ENCODE measurements at places on chromosomes 7 and 10.

DNA sequence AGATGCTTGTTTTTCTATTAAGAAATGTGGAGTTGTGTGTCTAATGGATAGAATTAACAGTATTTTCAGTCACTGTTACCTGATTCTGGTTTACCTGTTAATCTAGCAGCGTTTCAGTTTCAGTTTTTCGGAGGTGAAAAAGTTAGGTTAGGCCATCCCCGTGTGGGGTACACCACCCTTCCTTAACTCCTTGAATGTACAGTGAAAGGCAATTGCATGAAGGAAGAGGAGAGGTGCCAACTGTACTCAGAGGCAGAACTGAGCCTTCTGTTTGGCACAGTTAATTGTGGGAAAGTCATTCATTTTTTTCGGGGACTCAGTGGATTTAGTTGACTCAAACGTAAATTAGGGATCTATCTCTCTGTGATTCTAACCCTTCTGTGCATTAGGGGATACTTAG, 35.5 kb downstream of the RPA3 start:
- no peak for DNase-seq

DNA sequence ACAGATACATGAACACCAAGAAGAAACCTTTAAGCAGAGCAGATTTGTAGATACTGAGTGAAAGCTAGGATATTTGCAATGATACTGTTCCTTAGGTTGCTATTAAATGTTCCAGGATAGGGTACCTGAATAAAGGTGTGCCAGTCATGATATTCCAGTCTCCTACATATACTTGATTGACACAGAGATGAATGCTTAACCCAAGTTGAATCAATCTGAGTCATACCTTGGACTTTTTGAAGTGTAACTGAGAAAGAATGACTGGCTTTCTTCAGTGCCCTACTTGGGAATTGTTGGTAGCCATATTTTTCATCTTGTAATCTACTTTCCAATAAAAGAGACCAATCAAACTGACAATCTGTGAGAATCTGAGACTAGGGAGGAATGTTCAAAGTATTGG, 805.7 kb upstream of the GHITM start:
- DNase-seq, result no peak

GRCh38 chr10:31263903-31264302, 55.1 kb upstream of the ZEB1 start:
- no peak for DNase-seq

DNA sequence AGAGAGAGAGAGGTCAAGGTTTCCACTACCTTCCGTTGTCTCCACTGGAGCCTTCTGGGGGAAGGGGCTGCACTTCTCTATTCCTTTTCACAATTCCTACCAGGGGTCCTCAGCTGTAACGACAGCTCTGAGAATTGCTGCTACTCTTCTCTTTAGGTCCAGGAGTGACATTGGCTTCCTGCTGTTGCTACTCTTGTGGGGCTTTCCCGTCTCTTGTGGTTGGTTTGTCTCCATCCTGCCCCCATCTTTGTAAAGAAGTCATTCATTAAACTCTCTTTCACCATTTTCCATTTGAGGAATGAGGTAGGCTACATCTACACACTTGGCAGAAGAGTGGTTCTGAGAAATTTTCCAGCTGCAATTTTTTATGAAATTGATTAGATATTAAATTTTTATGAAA, 238.8 kb upstream of the LYZL1 start:
- DNase-seq, result no peak

DNA sequence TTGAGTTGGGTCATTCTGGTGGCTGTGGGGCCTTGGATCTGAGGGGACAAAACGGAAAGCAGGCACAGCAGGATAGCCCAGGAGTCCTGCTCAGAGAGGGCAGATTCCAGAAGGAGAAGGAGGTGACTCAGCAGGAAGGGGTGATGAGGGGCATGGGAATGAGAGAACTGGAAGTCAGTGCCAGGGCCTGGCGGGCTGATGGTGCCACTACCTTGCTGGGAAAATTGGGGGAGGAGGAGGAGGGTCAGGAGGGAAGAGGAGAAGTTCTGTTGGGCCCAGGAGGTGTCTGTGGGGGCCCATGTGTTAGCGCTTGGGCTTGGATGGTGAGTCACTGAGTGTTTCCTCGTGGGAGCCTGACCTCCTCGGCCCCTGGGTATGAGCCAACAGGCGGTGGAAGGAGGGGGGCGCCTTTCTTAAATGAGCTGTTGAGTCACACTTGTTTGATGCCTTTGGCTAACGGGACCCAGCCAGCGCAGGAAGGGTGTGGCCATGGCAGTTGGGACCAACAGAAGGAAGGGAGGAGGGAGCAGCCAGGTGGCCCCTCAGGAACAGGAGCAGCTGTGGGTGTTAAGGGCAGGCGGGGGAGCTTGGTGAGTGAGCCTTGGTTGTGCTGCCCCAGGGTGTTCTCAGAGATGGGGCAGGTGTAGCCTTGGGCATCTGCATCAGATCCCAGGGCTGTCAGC, 130.0 kb upstream of the BTBD16 start:
- peak; percentile 98 for DNase-seq

DNA sequence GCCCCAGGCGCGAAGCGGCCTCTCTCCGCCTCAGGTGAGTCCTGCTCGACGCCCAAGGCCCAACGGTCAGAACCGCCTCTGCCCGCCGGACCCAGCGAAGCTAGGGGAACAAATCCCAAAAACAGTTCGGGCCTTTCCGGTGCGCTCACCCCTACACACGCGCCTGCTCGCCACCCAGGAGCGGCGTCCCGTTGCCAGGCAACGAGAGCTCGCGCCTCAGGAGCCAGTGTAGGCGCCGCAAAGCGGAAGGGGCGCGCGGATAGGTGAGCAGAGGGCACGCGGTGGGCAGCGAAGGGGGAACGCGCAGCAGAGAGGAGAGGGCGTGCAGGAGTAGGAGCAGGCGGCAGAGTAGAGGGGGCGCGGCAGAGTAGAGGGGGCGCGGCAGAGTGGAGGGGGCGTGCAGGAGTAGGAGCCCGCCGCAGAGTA, at the start of the genes DYDC1 and DYDC2:
DYDC1 (minus strand) TSS at position 193 of the 426 bp plus-strand sequence. CDS start 4,154 bp downstream, outside the sequence.
DYDC2 (plus strand) TSS at position 219 of the 426 bp plus-strand sequence. CDS start 5,663 bp downstream, outside the sequence.
- DNase-seq, result peak; percentile 68

Measured in aorta (tissue), 5 donors.